ENCODE measurements at places on chromosomes 6 and 20.

GRCh38 chr20:3248167-3248992, 9.4 kb upstream of the SLC4A11 start:
- no peak for DNase-seq

DNA sequence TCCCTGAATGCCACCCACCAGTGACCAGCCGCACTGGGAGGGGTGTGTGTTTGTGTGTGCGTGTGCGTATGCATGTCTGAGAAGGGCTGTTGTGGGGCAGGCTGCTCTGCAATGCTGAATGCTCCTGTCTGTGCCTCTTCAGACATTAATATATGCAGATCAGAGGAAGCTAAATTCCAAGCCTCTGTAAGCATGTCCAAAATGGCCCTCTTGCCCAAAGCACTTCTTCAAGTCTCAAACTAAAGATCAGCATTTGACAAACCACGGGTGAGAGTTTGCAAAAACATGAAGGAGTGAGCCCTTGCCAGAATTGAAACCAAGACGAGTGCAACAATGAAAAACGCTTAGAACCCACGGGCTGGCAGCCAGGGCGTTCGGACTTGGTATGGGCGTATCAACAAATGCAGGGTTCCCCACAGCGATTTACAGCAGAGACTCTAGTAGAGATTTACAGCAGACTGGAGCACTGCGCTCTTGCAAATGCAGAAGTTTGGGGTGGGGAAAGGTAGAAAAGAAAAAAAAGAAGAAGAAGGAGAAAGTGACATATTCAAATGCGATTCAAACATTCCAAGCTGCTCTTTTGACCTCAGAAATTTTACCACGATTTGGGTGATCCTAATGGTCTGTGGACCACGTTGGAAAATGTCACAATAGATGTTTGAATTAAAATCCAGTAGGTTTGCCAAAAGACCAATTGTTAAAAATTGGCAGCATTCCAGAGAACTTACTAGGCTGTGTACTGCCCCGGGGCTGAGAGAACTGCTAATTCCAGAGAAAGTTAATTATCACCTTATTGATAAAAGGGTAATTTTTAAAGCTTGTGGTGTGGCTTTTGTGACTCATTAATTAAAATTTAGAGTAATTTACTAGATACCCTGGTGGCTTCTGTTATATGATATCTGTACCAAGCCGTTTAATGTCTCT, 3.5 kb downstream of the SCML4 start:
- no peak for DNase-seq

- DNase-seq: no peak
These were observed 5.8 kb upstream of the NR2E1 start for GRCh38 chr6:108159981-108160380.

- DNase-seq: no peak
These were observed 18.7 kb upstream of the SFT2D1 start for GRCh38 chr6:166361077-166361429.

- DNase-seq: no peak
These were observed 44.9 kb upstream of the RFPL4B start for GRCh38 chr6:112302142-112302705.

GRCh38 chr6:164107297-164107995, 692.9 kb downstream of the QKI start:
- no peak for DNase-seq

DNA sequence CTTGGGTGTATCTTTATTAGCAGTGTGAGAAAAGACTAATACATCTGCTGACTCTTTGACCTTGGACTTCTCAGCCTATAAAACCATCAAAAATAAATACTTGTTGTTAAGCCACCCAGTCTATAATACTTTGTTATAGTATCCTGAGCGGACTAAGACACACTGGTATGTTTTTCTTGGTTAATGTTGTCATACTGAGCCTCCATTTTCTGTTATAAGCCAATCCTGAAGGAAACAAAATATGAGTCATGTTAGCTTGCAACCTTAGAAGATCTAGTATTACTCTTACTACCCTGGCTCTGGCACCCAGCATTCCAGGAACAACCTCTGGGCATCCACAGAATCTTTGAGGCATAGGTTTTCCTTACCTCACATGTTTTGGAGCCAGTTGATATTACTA, 307.2 kb downstream of the FRK start:
- DNase-seq: no peak

- DNase-seq: no peak
These were observed 22.3 kb downstream of the PPP1R14C start for GRCh38 chr6:150165020-150165702.
